Activated CD4-positive, alpha-beta T cell treated with anti-CD3 and anti-CD28 coated beads, Interleukin-2, Interleukin-6, amounts not matched to agents 100 ng/mL and 50 ng/mL, durations not matched to agents 16 hours and 8 hours (primary cell): ENCODE measurements at places on chromosomes 12 and 14.

- DNase-seq, result no peak
Measured at GRCh38 chr12:5407034-5407856, 24.7 kb upstream of the NTF3 start.

DNA sequence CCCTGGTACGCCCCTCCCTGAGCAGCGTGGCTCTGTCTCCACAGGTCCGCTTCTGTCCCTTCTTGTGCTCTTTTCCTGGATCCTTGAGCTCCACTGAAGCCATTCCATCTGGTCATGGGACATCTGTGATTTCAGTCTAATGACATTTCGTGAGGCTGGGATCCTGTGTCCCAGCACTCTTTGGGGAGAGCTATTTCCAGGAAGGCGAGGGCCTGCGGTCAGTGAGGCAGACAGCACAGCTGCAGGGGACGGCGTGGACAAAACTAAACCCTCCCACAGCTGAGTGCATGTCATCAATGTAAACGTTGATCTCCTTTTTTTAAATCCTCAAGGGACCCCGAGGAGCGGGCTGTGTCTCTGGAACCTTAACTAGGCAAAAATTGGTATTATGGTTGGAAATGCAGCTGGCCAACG, 127.7 kb downstream of the DACT1 start:
- no peak for DNase-seq

GRCh38 chr12:118238888-118239287, 103.0 kb downstream of the PEBP1 start:
- DNase-seq, result no peak

DNA sequence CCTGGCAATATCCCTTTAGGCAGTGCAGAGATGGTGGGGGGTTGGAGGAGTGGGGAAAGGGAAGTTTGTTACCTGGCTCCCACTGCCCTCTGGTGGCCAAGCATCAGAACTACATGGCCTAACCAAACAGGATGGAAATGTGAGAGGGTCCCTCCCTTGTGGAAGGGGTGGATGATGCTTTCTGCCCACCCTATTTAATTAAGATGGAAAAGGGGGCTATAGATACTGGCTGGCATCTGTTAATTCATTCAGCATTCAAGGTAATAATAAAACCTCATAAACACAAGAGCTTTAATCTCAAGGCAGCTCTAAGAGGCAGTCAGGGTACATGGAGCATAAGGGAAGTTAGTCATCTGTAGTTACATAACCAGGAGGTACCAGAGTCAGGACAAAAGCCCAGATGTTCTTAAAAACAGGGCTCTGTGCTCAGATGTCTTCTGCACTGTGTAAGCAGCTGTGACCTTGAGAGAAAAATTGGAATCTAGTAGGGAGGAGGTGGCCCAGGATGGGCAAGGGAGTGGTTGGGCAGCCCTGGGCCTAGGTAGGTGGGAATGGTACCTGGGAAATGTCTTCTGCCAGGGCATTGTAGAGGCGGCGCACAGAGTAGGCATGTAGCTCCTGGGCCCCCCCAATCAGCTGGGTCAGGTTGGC, 4.6 kb downstream of the AP1G2 start:
- DNase-seq, result peak; percentile 63

DNA sequence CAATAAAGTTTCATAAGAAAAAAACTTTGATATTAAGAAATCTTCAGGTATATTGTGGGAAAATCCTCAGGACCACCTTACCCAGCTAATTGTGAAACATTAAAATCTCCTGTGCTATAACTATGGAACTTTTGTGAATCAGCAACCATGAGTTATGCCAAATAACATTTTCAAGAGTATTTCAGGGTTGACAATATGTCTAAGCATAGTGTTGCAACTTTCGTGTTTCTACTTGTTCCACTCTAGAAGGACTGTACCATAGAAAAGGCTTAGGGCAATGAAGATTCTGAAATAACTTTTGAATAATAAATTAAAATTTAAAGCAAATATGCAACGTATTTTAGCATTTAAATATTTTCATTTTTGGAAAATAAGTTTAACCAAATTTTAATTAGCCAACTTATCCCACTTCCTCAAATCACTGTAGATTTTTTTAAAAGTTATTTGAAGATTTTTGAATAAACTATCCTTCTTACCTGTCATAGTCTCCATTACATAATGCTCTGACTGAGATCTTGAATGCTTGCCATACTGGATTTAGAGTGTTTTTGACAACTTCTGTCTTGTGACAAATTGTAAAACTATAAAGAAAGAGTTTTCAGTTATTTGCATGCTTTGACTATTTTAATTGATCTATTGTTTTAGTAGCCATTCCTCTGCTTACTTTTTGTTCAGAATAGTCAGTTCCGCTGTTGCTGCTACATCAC, 143.6 kb downstream of the CPNE8 start:
- no peak for DNase-seq

- peak; percentile 35 for DNase-seq
Measured at GRCh38 chr14:75011356-75011994, 8.8 kb downstream of the EIF2B2 start.

DNA sequence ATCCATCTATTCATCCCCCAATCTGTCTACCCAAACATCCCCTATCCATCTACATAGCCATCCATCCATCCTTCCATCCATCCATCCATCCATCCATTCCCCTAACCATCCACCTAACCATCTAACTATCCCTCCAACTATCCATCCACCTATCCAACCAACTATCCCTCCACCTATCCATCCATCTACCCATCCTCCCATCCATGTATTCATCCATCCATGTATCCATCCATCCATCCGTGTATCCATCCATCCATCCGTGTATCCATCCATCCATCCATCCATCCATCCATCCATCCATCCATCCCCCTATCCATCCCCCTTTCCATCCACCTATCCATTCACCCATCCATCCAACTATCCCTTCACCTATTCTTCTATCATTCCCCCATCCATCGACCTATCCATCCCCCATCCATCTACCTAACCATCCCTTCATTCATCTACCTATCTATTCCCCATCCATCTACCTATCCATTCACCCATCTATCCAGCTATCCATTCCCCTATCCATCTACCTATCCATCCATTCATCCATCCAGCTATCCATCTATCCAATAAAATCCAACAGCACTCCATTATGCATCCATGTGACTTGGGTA, 131.7 kb downstream of the VRK1 start:
- no peak for DNase-seq

GRCh38 chr14:69439521-69440270, 41.2 kb downstream of the SLC39A9 start:
- no peak for DNase-seq

GRCh38 chr12:66555113-66555512, 123.8 kb downstream of the GRIP1 start:
- DNase-seq, result no peak

GRCh38 chr12:52907092-52907810, 2.4 kb upstream of the KRT8 start:
- DNase-seq, result no peak

DNA sequence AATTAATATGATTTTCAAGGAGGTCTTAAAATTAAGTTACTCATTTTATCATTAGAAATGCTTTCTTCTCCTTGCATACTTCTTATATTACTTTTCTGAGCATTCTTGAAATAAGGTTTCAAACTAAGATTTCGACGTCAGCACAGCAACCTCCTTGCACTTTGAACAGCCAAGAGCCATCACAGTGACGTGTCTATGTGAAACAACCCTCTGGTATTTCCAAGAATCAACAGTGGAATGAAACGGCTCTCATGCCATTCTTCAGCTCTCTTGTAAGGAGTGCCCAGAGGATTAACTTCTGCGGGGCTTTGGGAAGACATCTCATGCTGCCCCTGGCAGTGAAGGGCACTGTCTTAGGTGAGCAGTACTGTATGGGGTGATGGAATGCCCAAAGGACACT, 109.2 kb downstream of the EFCAB11 start:
- DNase-seq, result no peak

DNA sequence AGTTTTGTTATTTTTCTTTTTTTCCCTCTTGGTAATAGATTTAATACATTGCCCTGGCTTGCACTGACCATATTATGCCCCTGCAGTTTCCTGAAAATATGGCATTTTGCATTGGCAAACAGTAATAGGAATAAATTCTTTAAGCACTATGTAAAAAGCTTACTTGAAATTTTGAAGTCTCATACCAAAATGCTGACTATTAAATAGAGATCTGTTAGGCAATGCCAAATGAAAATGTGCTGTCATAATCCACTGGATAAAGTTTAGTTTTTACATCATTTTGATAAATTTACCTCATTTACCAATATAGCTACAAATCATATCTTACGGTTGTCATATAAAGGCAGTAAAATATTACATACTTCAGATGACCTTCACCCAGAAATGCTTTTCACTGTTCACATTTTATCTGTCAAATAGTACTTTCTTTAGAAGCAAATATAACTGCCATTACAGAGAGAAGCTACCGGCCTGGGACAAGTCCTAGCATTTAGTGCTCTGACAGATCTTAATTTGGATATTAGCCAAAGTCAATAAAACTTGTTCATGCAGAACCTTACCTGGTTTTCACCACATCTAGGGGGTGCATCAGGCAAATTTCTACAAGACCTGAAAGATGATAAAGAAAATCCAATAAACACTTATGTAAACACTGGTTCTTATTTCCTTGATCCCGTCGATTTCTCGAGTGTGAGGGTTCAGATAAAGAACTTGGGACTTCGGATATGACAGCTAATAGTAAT, 212.9 kb downstream of the PAX9 start:
- no peak for DNase-seq

DNA sequence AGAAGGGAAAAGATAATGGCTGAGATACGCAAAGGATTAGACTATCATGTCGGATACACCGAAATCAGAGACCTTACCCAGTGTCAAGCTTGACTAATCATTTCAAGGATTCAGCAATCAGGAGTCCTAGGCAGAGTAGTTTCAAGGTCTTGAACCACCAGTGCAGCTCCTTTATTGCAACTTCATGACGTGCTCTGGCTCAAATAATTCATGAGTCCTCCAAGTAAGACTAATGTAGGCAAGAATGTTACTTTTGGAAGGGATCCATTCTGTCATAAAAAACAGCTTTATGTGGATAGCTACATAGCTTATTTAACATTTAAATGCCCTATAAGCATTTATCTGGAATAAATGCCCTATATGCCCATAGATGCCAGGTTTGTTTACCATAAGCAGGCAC, 123.2 kb downstream of the LMO3 start:
- DNase-seq, result no peak

GRCh38 chr12:2163177-2163941, 110.6 kb downstream of the CACNA1C start:
- DNase-seq, result no peak

DNA sequence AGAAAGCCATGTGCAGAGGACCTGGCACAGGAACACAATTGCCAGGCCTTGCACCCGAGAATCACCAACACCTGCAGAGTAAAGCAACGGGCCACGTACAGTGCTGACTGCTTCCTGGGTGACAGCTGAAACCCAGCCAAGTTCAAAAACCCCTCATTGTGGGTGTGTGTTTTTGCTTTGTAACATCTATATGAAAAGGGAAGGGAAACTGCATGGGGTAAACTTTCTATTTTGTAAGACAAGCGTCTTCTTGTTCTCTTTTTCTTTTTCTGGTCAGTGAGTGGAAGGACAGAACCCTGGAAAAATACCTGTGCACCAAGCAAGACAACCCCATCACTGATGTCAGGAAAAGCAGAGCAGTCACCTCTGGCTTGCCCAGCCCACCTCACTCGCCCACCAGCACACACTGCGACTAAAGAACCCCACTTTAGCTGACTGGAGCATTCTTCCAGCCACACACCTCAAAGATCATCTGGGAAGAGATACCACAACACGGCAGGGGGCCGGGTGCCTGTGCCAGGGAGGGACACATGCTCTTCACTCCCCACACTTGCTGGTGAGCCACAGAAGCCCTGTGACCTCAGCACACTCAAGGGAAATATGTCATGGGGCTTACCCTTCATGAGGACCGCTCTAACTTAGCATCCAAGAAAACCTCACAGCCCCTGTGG, 172.3 kb downstream of the NDUFA12 start:
- peak; percentile 14 for DNase-seq

DNA sequence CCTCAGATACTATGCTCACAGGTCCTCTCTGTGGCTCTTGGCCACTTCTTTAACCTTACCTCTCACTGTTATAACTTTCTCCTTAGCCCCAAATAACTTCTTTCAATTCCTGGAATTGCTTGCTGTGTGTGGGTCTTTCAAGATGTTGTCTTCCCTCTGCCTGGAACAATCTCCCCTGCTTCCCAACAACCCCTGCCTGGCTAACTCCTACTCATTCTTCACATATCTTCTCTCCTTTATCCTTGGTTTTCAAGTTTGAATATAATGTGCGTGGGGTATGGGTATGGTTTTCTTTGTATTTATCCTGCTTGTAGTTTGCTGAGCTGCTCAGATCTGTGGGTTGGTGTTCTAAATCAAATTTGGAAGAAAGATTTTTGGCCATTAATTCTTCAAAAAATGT, 2.7 kb upstream of the WASHC3 start:
- DNase-seq, result no peak

DNA sequence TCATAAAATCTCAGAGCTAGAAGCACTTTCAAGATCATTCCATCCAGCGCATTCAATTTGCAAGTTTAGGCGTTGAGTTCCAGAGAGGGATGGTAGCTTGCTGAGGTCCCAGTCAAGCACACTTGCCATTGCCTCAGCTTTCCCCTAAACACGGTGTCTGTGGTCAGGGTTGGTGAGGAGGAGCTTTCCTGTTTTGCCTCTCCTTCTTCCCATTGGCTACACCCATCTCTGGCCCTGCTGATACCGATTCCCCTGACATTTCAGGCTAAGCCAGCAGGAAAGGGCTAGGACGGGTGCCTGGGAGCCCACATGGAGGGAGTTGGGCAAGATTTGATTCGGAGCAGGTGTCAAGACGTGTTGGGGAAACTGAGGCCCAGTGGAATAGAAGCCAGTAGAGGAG, 9.1 kb downstream of the NFATC4 start:
- no peak for DNase-seq

- DNase-seq, result no peak
Measured at GRCh38 chr12:14514946-14515345, 52.7 kb downstream of the PLBD1 start.

GRCh38 chr14:38583471-38583870, 327.6 kb upstream of the CLEC14A start:
- no peak for DNase-seq

DNA sequence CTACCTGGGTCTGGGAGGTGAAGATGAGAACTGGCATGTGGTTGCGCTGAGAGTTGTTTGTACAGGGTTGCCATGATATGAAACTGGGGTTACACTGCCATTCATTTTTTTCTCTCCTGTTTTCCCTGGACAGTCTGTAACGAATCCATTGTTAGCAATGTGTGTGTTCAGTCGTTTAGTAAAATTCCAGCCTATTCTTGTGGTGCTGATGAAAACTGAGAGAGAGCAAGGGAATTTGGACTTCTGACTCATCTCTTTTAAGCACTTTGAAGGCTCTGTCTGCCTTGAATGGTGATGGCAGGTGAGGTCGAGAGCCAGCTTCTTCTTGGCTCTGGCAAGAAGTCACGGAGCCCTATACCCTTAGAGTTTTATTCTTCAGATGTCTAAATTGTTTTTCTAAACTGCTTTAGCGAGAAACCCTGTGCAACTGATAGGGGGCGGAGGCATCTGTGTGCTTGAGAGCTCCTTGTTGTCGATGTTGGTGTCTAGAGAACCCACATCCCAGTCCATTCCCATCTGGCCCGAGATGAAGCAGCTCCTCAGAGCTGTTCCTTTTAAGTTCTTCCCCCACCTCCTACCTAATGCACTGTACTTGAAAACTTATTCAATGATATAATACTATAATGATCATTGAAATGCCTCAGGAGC, 204.4 kb downstream of the TMX1 start:
- no peak for DNase-seq
